Kasumi-1 (cell line): ENCODE measurements at places on chromosomes 3 and 15.
A peak's percentile ranks its signal among the peaks of the same experiment; 100 is the strongest.

DNA sequence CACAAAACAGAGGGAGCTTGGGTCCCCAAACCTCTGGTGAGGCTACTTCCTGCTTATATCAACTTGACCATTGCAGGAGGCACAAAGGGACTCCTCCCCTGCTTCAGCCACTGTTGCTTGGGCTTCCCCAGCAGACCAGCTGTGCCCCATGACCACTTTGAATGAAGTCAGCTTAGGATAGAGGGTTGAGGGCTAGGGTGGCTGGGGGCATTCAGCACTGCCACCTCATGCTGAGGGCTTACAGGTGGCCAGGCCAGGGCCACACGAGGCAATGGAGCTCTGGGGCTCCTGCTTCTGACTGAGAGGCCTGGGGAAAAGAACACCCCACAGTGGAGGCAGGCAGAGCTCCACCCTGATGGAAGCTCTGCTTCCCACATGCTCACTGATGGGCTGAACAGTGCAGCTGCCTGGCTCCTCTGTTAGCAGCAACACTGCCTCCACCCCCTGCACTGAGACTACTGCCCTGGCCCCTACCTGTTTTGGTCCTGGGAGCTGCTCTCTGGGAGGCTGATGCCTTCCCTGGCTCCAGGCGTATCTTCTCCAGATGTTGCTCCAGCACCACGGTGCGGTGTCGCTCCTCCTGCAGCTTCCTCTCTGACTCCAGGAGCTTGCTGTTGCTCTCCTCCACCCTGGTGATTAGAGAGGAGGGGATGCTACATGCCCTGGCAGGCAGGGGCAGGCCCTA is 10.2 kb upstream of the HHATL start:
- DNase-seq = no peak

DNA sequence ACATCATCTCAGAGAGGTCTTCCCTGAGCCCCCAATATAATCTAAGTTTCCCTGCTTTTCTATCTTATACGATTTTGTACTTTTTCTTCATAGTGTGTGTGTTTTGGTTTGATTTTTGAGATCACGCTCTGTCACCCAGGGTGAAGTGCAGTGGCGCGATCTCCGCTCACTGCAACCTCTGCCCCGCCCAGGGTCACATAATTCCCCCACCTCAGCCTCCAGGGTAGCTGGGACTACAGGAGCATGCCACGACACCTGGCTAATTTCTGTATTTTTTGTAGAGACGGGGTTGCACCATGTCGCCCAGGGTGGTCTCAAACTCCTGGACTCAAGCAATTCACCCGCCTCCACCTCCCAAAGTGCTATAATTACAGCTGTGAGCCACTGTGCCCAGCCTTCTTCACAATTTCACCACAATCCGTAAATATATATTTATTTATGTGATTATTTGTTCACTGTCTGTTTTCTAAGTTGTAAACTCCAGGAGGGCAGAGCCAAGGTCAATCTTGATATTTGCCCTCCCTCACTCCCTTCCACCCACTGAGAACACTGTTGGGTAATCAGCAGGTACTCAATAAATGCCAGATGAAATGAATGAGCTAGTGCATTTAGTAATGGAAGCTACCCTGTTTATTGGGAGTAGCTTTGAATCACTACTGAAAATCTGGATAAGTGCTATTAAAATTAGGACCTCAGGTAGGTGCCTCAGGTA is 547 bp upstream of the KNSTRN start:
- no peak for DNase-seq

- no peak for DNase-seq
Measured at GRCh38 chr15:80841541-80841940, 62.4 kb downstream of the CEMIP start.

DNA sequence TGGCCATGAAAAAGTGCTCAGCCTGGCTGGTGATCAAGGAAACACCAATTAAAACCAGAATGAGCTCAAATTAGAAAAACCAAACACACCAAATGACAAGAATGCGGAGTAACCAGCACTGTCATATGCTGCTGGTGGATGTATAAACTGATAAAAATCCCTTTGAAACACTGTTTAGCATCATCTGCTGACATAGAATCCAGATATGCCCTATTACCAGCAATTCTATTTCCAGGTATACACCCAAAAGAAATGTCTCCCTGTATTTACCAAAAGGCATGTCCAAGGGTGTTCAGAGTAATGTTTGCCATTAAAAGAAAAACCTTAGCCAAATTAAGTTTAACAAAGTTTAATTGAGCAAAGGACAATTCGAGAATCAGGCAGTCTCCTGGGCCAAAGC is 138.6 kb downstream of the FMN1 start:
- DNase-seq = no peak

- no peak for DNase-seq
Measured at GRCh38 chr3:140085001-140085400, 150.0 kb downstream of the CLSTN2 start.

GRCh38 chr3:107430996-107431245 is 53.7 kb downstream of the CCDC54 start:
- peak; percentile 41 for DNase-seq

DNA sequence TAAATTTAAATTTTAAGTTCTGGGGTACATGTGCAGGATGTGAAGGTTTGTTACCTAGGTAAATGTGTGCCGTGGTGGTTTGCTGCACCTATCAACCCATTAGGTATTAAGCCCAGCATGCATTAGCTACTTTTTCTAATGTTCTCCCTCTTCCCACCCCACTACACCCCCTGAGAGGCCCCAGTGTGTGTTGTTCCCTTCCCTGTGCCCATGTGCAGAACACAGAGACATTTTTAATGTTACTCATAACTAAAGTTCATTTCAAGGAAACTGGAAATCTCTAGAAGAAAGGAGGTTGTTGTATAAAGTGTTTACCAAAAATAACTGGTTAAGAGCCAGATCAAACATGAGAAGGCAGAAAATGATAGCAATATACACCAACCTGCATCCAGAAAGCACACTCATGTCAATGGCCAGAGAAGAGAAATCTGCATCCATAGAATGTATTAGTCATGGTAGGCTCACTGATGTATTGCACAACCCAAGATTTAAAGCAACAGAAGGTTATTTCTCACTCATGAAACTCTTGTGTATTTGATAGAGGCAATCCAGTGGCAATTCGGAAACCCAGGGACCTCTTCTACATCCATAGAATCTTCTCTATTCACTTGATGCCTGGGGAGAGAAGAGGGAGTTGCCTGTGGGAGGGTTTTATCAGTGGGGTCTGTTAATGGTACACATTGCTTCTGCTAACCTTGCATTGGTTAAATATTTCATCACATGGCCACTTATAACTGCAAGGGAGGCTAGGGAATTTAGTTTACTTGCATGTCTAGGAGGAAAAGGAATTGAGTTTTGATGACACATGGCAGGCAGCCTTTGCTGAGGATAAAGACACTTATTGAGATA is 321.9 kb upstream of the RASGRP1 start:
- DNase-seq = no peak

DNA sequence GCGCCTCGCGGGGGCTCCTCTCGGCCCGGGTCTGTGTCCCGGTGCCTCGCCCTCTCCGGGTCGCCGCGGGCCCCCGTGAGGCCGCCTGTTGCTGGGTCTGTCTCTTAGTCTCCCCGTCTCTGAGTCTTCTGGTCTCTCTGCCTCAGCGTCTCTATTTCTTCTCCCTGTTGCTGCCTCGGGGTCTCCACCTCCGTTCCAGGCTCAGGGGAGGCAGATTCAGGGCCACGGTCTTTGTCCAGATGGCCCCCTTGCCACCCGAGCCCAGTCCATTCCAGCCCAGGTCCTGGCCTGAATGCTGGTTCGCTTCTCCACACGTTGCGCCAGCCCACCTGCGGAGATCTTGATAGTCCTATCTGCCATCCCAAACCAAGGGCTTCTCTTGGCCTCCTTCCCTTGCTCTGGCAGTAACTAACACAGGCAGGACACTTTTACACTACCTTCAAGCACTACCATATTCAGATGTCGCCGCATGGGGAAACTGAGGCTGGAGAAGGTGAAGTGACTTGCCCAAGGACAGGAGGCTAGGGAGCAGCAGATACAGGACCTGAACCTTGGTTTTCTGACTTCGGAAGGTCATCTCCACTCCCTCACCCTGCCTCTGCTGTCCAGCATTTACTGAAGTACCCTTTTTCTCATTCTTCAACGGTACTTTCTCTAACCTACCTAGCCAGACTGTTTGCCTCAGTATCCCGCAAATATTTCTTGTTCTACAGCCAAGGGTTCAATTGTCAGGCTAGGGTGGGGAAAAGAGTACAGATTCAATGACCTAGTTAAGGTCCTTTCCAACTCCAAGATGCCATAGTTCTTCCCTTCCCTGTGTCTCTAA is 616 bp upstream of the IGDCC4 start:
- DNase-seq = no peak

DNA sequence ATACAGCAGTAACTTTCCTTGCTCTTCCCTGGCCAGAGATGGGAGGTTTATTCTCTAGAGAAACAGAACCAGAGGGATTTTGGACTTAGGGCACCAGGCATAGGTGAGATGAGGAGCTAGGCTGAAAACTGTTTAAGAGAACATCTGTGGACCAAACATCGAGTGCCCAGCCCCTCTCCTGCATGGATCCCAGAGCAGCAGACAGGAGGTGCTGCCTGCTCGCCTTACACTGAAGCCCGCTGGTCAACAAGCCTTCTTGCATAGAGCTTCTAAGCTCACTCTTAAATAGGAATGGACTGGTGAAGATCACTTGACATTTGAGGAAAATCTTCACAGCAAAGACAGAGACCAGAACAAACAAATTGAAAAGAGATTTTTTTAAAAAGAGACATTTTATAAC is 41.2 kb downstream of the PARP15 start:
- no peak for DNase-seq

- DNase-seq = no peak
Measured at GRCh38 chr3:187299611-187300010, 8.1 kb upstream of the MASP1 start.

DNA sequence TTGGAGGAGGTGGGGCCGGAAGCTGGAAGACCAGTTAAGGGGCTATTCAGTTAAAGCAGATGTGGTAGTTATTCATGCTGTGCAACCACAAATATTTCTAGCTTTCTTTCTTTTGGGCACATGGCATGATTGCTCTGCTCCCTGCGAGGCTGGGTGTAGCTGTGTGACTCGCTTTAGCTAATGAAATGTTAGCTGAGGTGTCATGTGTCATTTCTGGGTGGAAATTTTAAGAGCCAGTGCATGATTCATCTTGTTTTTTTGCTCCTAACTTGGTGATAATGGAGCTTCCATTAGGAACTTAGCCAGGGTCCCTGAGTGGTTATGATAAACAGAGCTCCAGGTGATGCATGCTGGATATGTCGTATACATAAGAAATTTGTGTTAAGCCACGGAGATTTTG is 300.6 kb downstream of the SATB1 start:
- DNase-seq = peak; percentile 27

DNA sequence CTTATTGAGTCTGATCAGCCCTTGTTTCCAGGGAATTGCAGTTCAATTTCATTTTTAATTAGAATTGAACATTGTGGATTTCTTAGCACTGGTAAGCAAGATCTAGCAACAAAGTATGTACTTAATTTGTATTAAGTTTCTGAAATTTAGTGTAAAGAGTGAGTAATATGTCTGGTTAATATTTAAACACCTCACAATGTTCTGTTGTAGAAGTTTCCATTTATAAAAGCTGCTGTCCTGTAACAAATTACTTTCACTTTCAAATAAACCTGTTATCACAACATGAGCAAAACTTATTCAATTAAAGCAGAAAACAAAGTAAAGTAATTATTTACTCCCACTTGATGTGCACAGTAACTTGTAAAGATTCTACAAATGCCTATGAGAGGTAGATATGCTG is 448.5 kb downstream of the NAALADL2 start:
- DNase-seq = no peak

GRCh38 chr15:57037548-57037947 is 119.1 kb downstream of the TCF12 start:
- DNase-seq = no peak

- no peak for DNase-seq
Measured at GRCh38 chr15:65411465-65412071, 11.2 kb downstream of the IGDCC4 start.

DNA sequence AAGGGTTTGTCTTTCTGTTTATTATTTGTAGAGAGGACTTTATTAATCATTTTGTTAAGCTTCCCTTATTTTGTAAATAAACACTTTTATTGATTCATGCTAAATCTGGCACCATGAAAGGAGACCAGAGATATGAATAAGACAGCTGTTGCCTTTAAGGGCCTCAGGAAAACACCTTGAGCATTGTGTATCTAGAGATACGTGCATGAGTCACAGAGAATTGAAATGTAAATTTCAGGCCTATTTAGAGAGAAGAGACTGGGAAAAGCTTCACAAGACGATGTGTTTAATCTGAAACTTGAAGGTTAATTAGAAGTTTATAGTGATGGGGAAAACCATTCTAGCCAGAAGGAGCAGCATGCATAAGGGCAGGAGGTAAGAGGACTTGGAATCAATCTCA is 28.6 kb upstream of the UTS2B start:
- no peak for DNase-seq

DNA sequence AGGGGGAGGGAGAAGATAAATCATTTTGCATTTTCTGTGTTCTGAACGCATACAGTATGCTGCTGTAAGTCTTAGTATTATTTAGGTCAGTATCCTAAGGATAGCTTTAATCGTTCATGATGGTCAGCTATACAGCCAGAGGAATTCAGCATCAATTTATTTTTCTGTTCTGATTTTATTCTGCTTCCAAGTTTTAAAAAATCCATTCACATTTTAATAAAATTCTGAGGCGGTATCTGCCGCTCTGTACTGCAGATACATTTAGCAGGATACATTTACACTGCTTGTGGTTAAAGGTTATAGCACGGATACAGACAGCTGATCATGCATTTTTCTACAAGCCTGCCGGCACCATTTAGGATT is 17.8 kb downstream of the ZBTB38 start:
- no peak for DNase-seq

DNA sequence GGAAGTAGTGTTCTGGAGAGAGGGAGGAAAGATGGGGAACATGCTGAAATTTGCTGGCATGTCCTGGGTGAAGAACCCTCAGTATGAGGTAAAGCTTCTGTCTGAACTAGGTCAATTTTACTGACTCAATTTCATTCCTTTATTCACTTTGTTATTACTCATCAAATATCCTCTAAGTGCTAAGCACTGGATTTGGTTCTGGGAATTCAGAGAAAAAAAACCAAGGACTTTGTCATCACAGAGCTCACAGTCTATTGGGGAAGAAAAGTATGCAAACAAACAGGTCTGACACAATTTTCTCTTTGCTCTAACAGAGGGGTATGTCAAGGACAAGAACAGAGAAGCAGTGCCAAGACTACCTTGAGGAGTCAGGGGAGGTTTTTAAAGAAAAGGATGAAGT is 68.0 kb downstream of the TFG start:
- DNase-seq = no peak

DNA sequence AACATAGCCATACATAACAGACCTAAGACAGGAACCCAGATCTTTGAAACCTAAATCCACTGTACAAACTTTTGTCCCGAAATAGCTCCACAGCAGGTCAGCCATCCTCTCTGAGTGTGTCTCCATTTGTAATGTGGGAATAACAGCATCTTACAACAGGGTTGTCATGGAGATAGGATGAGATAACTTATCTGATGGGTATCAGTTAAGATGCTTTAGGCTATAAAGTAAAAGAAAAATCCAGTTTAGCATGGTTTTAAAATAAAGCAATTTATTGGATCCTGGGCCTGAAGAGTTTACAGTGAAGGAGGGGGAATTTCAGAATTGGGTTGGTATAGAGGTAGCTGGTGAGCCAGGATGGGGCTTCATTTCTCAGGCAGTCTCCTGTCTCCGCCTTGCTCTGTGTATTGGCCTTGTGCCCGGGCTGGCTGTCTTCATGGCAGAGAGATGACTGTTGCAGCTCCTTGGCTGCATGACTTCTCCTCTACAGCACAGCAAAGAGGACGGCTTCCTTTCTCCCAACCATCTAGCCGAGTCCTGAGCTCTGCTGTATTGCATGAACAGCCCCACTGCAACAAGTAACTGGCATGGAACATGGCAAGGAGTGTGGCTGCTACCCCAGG is 131.9 kb upstream of the PROK2 start:
- DNase-seq = no peak

GRCh38 chr3:189808246-189809007 is 177.2 kb downstream of the TP63 start:
- DNase-seq = no peak
